ENCODE measurements at places on chromosomes 6 and 20.

GRCh38 chr6:7707787-7708186, 18.1 kb upstream of the BMP6 start:
- no peak for DNase-seq

DNA sequence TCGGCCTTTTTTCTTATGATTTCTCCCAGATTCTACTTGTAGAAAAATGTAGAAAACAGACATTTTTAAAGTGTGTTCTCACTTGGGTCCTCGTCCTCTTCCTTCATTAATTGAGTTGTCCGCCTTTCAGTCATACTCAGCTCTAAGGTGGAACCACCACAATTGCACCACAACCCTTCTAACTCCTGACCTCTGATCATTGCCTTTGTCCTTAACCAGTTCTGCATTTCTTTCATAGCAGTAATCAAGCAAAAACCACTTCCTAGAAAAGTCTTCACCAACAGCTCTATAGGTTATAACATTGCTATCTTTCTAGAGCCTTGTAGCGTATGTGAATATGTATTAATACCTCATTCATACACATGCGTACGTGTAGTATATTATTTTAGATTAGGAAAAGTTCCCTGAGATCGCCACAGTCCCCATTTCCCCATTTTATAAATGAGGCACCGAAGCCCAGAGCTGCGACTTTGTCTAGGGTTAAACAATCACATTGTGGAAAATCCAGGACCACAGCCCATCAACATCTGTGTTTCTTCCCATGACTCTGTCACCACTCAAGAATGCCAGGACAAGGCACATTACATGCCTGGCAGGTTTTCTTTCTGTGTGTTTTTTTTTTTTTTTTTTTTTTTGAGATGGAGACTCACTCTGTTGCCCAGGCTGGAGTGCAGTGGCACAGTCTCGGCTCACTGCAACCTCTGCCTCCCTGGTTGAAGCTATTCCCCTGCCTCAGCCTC, 175.5 kb downstream of the BTBD3 start:
- no peak for DNase-seq

DNA sequence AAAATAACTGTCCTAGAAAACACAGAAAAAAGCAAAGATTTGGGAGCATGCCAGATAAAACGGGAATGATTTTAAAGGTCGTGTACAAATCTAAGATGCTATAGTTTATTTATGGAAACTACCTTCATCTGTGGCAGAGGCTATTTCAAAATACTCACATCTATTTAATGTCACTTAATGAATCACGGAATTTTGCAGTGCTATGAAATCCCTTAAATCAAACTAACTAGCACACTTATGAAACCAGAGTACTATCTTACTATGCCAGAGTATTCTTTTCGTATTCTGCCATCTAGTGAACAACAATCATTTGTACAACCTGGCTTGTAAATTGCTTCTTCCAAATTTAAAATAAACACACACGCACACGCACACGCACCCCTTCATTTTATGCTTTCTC, 77.9 kb upstream of the BMP5 start:
- no peak for DNase-seq

DNA sequence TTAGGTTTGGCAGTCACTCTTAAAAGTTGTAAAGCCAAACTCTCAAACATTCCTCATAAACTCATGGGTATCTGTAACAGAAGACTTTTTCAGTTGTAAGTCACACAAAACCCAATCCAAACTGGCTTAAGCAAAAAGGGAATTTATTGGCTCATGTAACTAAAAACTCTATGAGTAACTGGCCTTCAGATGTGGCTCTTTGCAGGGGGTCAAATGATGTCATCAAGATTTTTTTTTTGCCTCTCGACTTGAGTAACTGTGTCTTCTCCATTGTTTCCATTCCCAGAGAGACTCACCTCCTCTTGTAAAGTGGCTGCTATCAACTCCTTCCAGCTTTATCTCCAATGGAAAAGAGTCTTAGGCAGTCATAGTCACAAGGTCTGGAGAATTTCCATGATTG, 645.0 kb downstream of the DHX35 start:
- DNase-seq: no peak
